ENCODE measurements at places on chromosomes 3 and 15.

- DNase-seq, result no peak
Observed at GRCh38 chr15:64773606-64774005, 1.8 kb downstream of the RBPMS2 start.

DNA sequence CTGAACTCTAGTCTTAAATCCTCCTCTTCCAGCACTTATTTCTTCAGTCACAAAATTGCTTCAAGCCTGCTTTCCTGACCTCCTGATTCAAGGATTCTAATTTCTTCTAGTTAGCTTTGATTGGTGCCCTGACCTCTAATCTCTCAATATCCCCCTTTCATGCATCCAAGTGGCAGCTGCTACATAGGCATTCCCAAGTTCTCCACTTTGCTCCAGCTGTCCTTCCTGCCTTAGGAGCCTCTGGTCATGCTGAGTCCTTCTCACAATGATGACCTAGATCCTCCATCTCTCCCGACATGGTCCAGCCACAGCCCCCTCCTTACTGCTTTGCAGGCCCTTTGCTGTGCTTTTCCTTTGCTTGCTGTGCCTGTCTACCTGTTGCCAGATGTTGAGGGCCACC lies 347.8 kb upstream of the C2CD4B start:
- no peak for DNase-seq

GRCh38 chr3:195034101-195034500 lies 236.9 kb downstream of the XXYLT1 start:
- no peak for DNase-seq

DNA sequence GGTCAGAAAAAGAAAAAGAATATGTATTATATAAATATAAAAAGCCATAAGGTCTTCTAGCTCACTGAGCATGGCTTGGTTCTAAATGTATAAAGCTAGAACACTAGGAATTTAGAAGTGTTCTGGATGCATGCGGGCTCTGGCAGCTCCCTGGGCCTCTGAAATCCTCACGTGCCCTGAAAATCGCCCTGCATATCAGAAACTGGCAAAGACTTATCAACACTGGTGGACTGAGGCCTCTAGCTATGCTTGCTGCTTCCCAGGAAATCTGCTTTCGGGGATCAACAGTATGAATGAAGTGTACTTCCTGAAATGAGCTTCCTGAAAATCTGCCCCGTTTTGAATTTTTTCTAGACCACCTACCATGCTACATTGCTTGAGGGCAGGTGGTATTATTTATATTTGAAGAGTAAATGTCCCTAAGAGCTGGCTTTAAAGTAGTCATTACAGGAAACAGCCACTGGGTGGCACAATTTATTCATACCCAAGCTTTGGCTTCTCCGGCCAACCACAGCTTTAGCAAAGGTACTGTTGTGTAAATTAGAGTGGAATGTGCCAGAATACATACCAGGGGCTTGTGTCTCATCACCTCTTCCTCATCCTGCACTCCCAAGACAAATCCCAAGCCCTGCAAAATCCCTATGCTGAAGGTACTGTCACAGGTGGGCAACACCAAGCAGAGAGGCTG lies 17.7 kb downstream of the CRTAP start:
- DNase-seq, result peak; percentile 80

DNA sequence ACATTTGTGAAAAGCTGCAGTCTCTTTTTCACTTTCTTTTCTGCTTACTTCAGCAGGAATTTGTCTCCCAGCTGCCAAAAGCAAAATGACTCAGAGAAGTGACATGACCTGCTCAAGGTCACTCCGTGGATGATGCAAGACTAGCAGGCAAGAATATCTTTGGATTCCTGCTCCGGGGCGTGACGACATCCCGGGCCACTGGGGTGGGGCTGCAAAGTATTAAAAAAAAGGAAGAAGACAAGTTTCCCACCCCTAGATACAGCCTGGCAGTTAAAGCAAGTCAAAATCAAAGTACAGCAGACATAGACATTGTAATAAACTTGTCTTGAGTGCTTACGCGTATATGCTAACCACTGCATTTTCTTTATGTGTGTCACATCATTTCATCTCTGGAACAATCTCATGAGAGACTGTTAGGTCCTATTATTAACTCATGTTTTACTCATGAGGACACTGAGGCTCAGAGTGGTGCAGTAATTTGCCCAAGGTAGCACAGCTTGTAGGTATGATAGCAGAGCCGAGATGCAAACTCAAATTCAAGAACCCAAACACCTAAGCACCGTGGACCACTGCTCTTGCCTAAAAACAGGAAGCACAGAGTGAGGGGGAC lies 485.2 kb upstream of the PROK2 start:
- peak; percentile 76 for DNase-seq

GRCh38 chr3:41000471-41000870 lies 198.8 kb upstream of the CTNNB1 start:
- DNase-seq, result no peak

DNA sequence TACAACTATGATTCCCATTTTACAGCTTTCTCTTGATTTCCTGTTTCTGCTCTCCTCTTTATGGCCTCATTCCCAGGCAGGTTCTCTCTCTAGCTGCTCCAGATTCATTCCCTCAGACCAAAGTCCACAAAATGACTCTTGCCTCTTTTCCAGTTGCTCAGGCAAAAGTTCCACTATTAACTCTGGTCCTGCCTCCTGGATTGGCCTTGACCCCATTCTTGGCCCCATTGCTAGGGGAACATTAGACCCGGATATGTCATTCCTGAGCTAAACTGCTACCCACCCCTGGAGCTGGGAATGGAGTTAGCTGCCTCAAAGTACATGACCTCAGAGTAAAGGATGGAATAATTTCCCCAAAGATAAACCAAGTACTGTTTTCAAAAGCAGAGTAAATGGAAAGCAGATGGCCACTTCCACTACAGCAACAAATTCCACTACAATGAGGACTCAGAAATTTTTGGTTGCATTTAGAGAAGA lies 73.0 kb upstream of the GAP43 start:
- no peak for DNase-seq

- DNase-seq, result no peak
Observed at GRCh38 chr15:23860290-23861245, 173.5 kb upstream of the NDN start.

GRCh38 chr3:135034891-135035440 lies 239.9 kb downstream of the EPHB1 start:
- DNase-seq, result no peak

DNA sequence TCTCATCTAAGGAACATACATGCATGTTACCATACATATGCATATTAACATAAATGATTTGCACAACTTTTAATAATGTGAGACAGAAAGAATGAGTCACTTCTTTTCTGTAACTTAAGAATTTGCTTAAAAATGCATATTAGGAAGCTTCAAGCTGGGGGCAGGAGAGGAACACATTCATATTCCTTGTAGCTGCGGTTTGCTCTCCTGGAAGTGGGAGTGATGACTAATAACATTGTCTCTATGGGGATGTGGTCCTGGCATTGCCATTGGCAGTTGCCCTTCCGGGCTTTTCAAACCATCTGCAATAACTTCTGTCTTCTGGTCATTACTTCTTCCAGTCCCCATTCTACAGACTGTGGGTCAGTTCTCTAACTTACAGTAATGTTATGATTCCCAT lies 15.6 kb downstream of the CHST2 start:
- DNase-seq, result peak; percentile 38

DNA sequence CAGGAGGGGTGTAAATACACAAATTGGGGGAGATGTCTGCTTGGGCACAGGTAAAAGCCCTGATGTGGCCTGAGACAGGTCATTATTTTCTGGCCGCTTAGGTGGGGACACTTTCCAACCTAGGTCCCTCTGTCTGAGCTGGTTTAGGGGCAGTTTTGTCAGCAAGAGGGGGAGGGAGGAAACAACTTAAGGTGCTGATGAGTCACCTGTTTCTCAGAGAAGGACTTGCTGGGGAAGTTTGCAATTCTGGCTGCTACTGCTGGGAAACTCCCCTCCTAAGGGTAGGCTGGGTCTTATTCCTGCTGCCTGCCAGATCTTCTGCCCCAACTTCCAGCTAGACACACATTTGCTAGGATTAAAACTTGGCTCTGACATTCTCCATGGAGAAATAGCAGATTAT lies 4.8 kb upstream of the RHOV start:
- peak; percentile 80 for DNase-seq

- DNase-seq, result no peak
Observed at GRCh38 chr15:41585127-41586047, 26.4 kb downstream of the TYRO3 start.

GRCh38 chr15:85011160-85011571 lies 29.5 kb downstream of the PDE8A start:
- no peak for DNase-seq

- DNase-seq, result no peak
Observed at GRCh38 chr15:47784820-47785219, 67.5 kb downstream of the SEMA6D start.

DNA sequence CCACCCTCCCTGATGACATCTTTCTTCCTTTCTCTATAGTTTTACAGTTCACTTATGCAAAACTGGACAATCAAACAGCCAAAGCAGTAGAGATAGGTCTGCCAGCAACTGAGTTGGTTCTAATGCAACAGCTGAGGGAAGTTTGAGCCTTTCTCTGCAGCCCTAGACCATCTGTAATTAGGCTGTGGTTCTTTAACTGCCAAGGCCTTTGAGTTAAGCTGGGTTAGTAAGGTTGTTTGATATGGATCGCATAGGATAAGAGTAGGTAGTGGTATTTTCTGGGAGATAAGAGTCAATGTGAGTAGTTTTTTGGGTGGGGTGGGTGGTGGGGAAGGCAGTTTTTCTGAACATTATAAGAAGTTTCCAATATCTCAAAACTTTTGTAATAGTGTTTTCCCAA lies 3.0 kb downstream of the RPL39L start:
- DNase-seq, result no peak

All from GM12865 (cell line).